ENCODE measurements at places on chromosomes 1 and 21.

DNA sequence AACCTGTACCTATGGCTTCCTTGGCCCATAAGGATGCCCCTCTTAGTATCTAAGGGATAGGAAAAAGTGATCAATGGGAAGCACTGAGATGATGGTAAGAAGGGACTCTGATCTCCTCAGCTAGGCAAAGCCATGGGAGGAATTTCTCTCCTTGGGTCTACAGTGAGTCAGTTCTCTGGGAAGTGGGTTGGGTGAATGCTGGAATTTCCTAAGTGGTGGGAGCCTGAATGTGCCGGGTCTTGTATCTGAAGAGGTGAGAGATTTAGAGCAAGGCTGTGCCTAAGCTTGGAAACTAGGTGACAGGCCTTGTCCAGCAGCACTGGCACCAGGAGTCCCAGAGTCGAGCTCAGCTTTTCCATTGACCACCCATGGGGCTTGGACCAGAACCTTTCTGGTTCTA is 96.3 kb upstream of the SLC2A1 start:
- no peak for DNase-seq

DNA sequence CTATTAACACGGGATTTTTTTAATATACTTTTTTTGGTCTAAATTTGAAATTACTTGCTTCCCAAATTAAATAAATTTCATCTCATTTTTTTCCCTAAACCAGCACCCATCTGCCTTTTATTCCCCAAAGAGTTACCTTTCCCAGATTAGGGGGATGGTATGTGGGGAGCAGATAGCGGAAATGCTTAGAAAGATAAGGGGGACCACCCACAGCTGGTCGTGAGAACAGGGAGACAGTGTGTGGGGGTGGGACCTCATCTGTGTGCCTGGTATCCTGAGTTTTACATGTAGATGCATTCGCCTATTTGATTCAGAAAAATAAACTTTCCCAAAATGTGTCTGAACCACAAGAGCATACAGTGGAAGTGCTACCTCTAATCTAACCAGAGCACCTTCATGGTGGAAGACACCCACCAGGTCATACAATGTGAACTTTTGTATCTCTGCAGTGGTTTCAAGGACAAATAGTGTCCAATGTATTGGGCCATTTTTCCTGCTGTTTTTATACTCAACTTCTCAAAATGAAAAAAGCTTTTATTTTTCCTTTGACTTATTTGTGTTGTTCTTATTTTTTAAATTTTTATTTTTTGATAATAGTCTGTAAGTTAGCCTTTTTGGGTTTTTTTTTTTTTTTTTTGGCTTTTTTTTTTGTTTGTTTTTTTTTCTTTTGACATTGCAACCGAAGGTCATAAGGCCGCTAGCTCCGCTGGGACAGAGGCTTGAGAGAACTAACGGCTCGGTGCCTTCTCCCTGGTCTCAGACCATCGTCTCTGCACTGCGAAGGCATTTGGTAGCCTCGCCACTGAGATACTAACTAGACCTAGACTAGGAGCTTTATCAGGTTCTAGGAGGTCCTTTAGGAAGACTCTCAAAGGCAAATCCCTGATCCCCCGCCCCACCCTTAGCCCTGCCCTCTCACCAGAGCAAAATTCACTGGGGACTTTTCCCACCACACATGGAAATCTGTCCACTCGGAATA is 263.2 kb downstream of the TM2D1 start:
- no peak for DNase-seq

DNA sequence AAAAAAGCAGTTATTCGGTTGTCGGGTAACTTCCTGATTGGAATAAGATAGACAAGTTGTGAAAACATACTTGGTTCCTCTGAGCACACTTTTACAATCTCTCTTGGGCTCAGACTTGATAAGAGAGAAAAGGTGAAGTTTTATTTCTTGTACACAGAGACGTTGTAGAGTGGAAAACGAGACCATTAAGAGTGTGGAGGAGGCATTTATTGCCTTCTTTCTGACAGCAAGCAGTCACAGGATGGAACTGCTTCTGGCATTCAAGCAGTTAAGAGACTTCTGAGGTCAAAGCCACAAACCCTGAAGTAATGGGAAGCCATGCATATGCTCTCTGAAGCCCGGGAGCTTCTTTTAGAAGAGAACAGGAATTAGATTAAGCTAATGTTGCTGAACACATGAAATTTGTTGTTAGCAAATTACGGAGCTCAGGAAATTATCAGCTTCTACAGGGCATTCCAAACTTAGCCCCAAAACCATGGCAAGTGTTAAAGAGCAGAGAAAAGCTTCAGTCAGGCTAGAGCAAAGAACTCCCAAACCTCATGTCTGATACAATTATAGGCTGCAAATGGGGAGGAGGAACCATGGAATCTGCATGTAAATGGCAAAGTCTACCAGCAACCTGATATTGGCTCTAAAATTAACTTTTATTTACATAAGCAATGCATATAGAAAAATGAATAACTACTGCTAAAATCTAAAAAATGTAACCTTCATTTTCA is 26.0 kb downstream of the S1PR1 start:
- no peak for DNase-seq

GRCh38 chr1:8571200-8571984 is 246.0 kb downstream of the RERE start:
- DNase-seq: no peak

- DNase-seq: no peak
Measured at GRCh38 chr1:183968386-183968785, 69.1 kb downstream of the COLGALT2 start.

All from effector CD8-positive, alpha-beta T cell (primary cell).